Glutamatergic neuron (in vitro differentiated cells): ENCODE measurements at places on chromosomes 13 and 19.

DNA sequence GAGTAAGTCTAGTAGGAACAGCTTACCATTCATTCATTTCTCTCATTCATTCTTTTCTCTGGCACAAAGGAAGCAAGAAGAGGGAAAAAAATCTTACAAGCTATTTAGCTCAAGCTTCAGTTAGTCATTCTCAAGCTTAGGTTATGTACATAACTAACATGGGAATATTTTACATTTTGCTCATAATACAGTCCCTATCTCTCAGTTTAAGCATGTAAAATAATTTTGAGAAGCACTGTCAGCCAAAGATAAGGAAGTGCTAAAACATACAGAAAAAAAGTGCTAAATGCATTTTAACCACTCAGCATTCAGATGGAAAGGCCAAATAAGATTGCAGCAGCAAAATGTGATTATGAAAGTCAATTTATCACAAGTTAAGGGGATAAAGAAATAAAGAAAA, 7.9 kb downstream of the RBM26 start:
- H3K4me3 ChIP-seq, result no peak overlapping the region
- H3K4me1 ChIP-seq, result peaks cover 30% of the 10 kb centered on the region
- H3K36me3 ChIP-seq, result peaks cover 17% of the 10 kb centered on the region
- no peak for DNase-seq

GRCh38 chr19:18875726-18876125, 20.2 kb downstream of the CERS1 start:
- H3K36me3 ChIP-seq, result peaks cover 24% of the 10 kb centered on the region
- peaks cover 10% of the 10 kb centered on the region for H3K27me3 ChIP-seq
- no peak for DNase-seq
- H3K4me3 ChIP-seq, result no peak overlapping the region

DNA sequence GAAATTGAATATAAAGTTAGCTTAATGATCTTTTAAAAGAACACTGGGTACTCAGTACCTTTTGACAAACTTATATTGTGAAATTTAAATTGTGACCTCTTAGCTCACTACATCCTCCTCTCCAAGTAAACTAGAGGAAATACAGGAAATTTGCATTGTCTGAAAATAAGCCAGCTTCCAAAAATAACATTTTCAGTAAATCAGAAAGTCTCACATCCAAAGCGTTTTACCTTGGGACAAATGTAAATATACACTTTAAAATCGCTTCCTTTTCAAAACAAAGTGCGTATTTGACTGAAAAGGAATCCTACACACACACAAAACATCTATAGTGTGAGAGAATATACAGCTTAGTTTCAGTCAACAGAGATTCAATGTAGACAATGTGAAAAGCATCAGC, 2.1 kb upstream of the EFNB2 start:
- no peaks in the 10 kb centered on the region for H3K36me3 ChIP-seq
- peaks cover 7% of the 10 kb centered on the region for H3K27me3 ChIP-seq
- H3K4me1 ChIP-seq, result peaks cover 3% of the 10 kb centered on the region
- DNase-seq, result no peak

GRCh38 chr13:77952737-77953136, 34.1 kb upstream of the EDNRB start:
- H3K4me3 ChIP-seq, result no peak overlapping the region
- no peaks in the 10 kb centered on the region for H3K27me3 ChIP-seq
- H3K4me1 ChIP-seq, result no peaks in the 10 kb centered on the region
- H3K27ac ChIP-seq, result no peak overlapping the region
- no peaks in the 10 kb centered on the region for H3K36me3 ChIP-seq
- DNase-seq, result no peak

DNA sequence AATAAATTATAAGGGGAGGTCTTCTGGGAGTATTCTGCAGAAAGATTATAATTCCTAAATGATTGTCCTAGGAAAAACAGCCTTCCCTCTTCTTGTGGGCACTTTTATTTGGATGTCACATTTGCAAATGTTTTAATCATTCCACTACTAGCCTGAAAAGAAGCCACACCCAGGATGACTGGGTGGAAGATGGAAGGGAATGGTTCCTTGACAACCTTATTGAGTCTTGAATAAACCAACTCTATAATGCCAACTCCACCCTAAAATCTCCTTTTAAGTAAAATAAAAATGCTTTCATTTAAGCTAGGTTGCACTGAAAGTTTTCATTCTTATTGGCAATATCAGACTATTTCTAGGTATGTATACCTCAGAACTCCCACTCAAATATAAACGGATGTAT, 494.6 kb downstream of the RFC3 start:
- H3K4me1 ChIP-seq, result peaks cover 1% of the 10 kb centered on the region
- no peak overlapping the region for H3K4me3 ChIP-seq
- H3K36me3 ChIP-seq, result no peaks in the 10 kb centered on the region
- peaks cover 4% of the 10 kb centered on the region for H3K27me3 ChIP-seq
